ENCODE measurements at places on chromosomes 6 and 20. TPM values are rescaled to one million over a fixed set of nuclear protein-coding genes. Genes with fewer than 3 reads are reported as not detected.

Gene TSHZ2
- 0.76 TPM for total RNA-seq

Gene LINC00237
- not detected for total RNA-seq

Gene ZKSCAN8
- 14.3 TPM for total RNA-seq

Gene GATA5
- not detected for total RNA-seq

Gene CD83
- 48.3 TPM for total RNA-seq

Gene MOG
- not detected for total RNA-seq

Gene HTR1E
- not detected for total RNA-seq

Gene HLA-DOA
- 3.6 TPM for total RNA-seq

Gene MYBL2
- total RNA-seq, result 92.0 TPM

Gene NOL4L
- 10.9 TPM for total RNA-seq

Gene PRPF6
- total RNA-seq, result 67.7 TPM

Gene ERVFRD-1
- total RNA-seq, result not detected

Gene FOXC1
- 0.13 TPM for total RNA-seq

Gene HTR1B
- total RNA-seq, result not detected

Gene PI16
- 0.23 TPM for total RNA-seq

Gene VSTM2L
- total RNA-seq, result not detected
